ENCODE measurements at places on chromosomes 2 and 18.

- no peak for DNase-seq
Measured at GRCh38 chr18:26083099-26083498, 7.3 kb downstream of the SS18 start.

DNA sequence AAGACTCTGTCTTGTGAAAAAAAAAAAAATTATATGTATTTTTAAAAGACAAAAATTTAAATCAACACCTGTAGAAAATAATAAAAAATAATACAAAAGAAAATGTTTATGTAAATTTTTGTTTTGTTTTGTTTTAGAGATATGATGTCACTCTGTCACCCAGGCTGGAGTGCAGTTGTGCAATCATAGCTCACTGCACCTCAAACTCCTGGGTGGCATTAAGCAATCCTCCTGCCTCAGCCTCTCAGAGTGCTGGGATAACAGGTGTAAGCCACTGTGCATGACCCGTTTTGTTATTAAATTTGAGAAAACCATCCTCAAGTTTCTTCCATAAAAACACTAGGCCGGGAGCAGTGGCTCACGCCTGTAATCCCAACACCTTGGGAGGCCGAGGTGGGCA, 56.2 kb upstream of the B3GNT7 start:
- DNase-seq, result no peak

DNA sequence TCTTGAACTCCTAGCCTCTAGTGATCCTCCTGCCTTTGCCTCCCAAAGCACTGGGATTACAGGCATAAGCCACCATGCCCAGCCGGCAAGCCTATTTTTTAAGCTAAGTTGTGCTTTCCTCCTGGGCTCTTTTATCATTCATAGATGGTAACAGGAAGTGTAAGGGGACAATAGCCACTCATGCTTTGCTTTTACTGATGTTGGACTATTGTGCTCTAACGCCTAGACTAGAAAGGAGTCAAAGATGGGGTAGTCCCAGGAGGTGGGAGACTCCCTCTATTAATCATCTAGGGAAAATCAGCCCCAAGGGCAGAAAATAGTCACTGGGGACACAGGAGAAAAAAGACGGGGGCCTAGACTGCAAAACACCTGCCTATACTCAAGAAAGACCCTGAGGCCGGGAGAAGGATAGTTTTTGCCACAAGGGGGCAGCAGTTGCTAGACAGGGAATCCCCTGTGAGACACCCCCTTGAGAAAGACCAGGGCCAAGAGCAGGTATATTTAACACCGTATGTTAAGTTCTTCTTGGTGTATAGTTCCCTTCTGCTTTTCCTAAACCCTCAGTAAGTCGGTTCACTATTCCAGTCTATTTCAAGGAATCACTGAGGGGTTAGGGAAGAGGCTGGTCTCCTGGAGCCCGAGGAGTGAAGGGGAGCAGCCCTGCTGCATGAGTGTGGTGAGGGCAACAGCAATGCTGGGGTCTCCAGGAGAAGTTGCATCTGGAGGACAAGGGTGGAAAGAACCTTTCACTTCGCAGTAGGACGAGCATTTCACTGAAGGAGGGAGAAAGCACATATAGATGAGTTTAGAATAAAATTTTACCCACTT, 2.1 kb upstream of the CXCR1 start:
- DNase-seq, result peak; percentile 47

- DNase-seq, result no peak
Measured at GRCh38 chr2:86577817-86578456, 14.7 kb upstream of the CHMP3 start.

- DNase-seq, result no peak
Measured at GRCh38 chr2:135030826-135031225, 16.4 kb downstream of the MAP3K19 start.

DNA sequence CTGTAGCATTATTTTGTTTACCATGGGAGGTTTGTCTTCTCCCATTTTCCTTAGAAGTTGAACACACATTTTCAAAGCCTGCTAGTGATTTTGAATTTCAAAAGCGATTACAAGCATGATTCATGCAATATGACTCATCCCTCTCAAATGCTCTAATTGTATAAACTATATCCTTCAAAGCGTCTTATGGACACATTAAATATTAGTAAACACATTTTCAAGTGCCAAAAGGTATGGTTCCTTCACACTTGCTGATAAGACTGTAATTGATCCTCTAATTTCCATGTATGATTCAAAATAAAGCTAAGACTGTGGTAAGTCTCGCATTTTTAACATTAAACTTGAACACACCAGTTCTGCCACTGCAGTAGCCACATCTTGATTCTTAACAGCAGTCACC, 512.9 kb downstream of the LRRTM4 start:
- DNase-seq, result no peak

- DNase-seq, result no peak
Measured at GRCh38 chr2:165192729-165193128, 11.1 kb downstream of the SCN3A start.

- DNase-seq, result no peak
Measured at GRCh38 chr2:148523315-148523714, 121.2 kb upstream of the EPC2 start.

DNA sequence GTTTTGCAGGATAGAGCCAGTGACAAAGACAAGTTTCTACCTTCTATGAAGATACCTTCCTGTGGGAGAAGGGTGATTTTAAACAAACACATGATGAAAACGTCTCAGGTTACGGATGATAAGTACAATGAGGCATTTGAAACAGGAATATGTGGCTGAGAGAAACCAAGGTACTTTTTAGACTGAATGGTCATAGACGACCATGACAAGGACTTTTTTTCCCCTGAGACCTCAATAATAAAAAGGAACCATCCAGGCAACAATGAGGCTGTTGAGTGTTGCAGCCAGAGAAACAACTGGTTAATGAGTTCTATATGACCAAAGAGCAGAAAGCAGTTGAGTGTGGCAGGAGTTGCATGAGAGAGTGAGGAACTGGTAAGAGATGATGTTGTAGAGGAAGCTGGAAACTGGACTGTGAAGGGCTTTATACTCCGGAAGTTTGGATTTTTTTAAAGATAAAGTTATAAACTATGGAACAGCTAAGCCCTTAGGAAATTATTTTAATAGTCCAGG, 306.1 kb upstream of the CYRIA start:
- no peak for DNase-seq

- no peak for DNase-seq
Measured at GRCh38 chr18:35289727-35290093, 319 bp downstream of the ZSCAN30 start.

DNA sequence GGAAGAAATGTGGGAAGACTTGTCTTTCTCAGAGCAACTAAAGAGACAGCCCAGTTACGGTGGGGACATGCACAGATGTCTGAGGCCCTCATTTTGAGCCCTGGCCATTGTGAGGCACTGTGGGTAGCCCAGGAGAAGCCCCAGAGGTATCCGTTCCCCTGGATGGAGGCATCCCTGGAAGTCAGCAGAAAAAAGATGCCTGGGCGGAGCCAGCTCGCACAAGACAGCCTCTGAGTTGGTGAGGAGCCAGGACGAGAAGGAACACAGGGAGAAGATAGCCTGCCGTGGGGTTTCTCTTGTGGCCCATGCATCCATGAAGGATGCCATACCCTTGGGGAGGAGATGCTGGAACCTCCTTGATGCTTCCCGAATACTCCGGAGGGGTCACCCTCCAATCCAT, 56.9 kb upstream of the SEMA4C start:
- no peak for DNase-seq

- no peak for DNase-seq
Measured at GRCh38 chr18:56825321-56825720, 174.2 kb downstream of the WDR7 start.

- DNase-seq, result no peak
Measured at GRCh38 chr2:164794432-164795231, 47.0 kb downstream of the COBLL1 start.

DNA sequence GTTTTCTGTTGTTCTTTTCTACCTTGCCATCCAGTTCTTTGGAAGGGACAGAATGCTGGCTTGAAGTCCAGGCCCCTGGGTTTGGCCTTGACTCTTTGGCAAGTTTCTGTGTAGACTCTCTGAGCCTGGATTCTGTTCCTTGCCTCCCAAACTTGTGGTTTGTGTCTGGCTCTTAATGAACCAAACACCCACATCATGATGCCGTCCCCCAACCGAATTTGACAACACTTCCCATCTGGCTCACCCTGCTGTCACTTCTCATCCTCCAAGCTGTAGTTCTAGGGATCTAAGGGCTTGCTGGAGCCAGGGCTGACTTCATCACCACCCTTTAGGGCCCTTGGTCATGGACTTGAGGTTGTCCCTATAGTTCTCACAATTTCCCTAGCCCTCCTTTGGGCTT, 68.9 kb upstream of the CELF4 start:
- no peak for DNase-seq

GRCh38 chr18:23592911-23593310, 6.6 kb upstream of the NPC1 start:
- no peak for DNase-seq

DNA sequence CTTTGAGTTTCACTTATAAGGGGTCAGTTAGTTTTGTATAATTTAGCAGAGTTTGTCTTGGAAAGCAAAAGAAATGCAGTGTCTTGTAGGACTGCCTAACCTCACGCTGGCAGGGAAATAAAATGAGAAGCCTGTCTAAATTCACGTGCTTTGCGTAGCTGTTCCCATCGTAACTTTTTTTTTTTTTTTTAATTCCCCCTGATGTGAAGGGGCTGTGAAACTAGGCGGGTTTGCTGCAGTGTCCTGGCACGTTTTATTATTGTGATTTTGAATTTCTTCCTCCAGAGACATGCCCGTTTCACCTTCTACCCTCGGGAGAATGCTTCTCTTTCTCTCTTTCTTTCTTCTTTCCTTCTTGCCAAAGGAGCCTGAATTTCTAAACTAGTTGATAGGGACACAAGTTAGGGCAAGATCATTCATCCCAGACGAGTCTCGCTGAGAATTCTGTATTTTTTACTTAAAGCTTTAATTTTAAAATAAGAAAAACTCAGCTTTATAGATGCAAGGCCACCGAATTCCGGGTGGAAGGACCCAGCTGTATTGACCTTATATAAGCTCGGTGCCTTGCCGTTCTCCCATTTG, 2.3 kb downstream of the MEIS1 start:
- DNase-seq, result no peak

GRCh38 chr18:10477121-10477862, 22.9 kb downstream of the APCDD1 start:
- DNase-seq, result no peak

- DNase-seq, result no peak
Measured at GRCh38 chr18:51712821-51713220, 515.3 kb upstream of the MEX3C start.
